NCI-H1930 (cell line): ENCODE measurements at places on chromosomes 7 and 10.

DNA sequence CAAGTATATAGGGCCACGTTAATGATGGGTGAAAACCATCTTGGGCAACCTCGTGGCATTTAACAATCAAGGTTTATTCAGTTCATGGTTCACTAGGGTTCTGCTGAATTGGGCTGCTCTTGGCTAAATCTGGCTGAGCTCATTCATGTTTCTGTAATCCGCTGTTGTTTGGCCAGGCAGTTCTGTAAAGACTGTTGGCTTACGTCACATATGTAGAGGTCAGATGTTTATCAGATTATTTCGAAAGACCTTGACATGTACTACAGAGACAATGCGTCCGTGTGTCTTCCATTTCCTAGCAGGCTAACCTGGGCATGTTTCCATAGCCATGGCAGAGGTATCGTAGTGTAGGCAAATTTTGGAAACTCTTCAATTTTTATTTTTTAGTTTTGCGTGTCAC lies 190.0 kb upstream of the ZWINT start:
- no peak for DNase-seq

GRCh38 chr7:158479664-158480025 lies 108.0 kb downstream of the PTPRN2 start:
- DNase-seq = no peak

GRCh38 chr7:53466371-53466770 lies 430.9 kb downstream of the POM121L12 start:
- DNase-seq = no peak

GRCh38 chr10:118243907-118244306 lies 98.2 kb downstream of the FAM204A start:
- DNase-seq = no peak

DNA sequence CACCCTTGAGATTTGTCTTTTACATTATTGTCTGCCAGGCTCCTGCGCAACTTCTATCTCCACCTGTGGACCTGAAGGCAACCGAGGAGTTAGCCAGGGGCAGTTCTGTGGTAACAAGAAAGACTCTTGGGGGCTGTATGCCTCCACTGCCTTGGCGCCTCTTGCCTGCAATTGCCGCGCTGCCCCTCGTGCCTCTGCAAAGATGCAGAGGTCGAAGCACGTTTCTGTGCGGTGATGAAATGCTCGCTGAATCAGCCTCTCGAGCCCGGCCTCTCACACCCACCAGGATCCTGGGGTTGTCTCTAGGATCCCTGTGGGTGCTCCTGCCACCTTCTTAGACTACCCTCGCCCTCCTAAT lies 486 bp upstream of the LHFPL3 start:
- no peak for DNase-seq

- no peak for DNase-seq
Observed at GRCh38 chr7:158442260-158442659, 145.4 kb downstream of the PTPRN2 start.

DNA sequence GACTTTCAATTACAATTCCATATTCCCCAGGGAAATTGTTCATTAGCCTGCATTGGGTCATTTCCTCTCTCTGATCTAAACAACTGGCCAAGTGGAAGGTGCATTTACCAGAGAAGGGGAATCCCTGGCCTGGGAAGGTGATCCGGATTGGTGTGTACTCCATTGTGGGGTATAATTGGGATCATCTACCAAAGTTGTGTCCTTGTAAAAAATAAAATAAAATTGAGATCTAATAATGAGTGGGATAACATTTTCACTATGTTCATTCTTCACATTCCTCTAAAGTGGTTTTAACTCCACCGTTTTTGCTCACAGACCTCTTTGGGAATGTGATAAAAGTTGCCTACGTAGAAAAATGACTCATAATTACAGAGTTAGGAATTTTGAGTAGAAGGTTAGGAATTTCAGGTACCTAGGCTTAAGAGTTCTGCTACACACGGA lies 22.8 kb downstream of the ARL5B start:
- no peak for DNase-seq

DNA sequence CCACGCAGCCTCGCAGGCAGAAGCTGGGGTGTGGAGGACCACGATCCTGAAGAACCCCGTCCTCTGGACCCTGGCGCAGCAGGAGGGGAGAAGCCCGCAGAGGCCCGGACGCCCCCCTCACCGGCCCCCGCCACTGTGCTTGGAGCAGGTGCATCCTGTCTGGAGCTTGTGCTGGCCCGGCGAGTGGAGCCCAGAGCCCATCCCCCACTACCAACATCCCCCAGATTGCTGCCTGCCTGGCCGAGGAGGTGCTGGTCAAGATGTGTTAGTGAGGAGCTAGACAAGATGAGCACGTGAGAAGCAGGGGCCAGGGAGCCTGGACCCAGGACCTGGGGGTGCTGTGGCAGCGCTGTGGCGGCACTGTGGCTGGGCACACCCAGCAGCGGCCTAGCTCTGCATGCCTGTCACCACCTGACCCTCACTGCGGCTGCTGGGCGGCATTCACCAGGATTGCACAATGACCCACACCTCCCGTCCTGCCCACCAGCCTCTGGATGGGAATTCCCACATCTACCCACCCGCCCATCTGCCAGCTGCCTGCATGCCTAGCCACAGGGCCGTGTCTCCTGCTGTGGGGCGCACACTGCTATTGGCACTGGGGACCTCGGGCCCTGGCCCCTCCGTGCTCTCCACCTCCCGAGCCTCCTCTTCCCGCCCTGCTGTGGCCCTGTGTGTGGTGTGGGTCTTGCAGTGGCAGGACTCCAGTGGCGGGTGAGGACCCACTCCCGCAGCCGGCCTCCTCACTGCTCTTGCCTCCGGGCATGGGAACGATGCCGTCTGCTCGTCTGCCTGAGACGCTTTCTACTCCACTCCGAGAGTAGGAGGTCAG lies 11.8 kb downstream of the GPR146 start:
- DNase-seq = no peak

DNA sequence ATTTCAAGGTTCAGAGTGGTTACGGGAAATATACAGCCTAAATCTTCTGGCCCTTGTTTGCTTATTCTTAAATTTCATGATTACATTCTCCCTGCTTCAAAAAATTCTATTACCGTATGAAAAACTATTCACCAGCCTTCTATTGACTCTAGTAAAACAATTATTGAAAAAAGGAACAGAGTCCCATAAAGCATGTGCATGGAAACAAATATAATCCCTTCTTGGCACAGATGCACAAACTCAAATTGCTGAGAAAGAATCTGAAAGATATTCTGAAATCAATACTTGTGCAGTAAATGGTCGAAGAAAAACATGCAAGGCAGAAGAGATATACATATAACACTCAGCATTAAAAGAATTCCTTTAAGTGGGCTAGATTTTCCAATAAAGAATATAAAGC lies 83.6 kb downstream of the LRRN3 start:
- DNase-seq = peak; percentile 66

- no peak for DNase-seq
Observed at GRCh38 chr7:668139-668931, 58.2 kb upstream of the DNAAF5 start.

GRCh38 chr10:46282842-46283574 lies 3.8 kb upstream of the ANTXRL start:
- no peak for DNase-seq

DNA sequence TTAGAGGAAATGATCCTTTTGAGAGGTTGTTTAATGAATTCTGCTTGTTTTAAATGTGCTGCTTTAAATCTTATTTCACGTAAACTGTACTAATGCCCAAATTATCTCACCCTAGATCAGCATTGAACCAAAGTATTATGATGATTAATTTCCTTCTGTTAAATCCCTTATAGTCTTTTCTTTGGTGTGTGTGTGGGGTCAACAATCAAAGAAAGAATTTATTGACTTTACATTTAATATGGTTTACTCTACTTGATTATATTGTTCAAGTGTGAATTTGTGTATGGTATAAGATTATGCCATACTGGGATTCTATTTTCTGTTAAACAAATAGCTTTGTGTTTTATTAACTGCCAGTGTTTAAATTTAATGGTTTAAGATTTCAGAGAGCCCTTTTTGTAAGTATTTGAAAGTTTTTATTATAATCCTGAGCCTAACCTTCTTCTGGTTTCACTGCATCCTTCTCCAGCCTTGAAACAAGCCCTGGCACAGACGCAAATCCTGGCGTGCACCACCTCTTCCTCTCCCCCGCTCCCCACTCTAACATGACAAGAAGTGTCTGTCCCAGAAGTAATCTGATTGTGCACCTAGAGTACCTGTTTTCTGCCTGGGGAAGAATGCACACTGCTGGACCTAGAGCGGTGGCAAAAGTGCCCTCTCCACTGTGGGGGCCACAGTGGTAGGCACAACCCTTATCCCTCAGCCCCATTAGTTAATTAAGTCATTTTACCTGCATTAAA lies 70.6 kb downstream of the KAT6B start:
- DNase-seq = no peak

DNA sequence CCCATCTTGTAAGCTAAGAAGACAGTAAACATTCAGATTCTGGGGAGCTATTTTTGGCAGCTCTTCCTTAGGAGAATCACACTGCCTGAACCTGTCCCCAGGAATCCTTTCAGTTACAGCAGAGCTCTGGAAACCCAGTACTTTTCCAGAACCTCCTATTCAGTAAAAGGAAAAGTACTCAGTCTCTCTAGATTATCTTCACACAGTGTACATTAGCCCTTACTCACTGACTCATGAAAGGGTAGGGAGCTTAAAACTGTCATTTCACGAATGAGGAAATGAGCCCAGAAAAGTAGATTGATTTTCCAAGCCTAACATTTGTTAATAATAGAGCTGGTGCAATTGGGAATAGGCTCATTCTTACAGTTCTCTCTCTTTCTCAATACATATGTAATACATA lies 3.9 kb upstream of the CNNM1 start:
- no peak for DNase-seq
